ENCODE measurements at places on chromosomes 7 and 10.

DNA sequence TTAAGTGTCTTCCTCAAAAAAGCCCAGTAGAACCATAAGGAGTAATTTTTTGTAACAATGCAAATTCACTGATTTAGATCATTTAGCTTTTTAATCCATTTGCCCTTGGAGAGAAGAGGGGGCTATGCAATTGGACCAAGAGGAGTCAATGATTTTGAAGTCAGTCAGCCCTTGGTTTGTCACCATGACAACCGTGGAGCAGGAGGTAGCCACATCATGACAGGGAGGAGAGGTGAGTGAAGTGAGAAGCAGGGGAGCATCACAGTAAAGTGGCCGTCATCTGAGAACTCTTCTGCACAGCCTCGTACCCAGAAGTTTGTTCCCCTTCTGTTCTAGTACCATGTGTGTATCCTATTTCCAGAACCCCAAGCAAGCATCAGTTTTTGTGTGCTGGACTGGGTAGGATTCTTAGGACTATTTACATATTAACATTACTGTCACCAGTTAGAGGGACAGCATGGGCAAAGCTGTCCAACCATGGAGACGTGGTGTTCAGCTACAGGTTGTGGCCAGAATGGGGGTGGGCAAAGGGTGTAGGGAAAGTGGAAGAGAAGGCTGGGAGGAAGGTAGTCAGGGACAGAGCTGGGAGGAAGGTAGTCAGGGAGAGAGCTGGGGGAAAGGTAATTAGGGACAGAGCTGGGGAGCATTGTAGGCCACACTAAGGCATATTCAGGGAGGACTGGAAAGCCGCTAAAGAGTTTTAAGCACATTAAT is 13.1 kb downstream of the UBE3C start:
- no peak for DNase-seq

- no peak for DNase-seq
These were observed 291.1 kb downstream of the ZNF248 start for GRCh38 chr10:37566332-37566731.

DNA sequence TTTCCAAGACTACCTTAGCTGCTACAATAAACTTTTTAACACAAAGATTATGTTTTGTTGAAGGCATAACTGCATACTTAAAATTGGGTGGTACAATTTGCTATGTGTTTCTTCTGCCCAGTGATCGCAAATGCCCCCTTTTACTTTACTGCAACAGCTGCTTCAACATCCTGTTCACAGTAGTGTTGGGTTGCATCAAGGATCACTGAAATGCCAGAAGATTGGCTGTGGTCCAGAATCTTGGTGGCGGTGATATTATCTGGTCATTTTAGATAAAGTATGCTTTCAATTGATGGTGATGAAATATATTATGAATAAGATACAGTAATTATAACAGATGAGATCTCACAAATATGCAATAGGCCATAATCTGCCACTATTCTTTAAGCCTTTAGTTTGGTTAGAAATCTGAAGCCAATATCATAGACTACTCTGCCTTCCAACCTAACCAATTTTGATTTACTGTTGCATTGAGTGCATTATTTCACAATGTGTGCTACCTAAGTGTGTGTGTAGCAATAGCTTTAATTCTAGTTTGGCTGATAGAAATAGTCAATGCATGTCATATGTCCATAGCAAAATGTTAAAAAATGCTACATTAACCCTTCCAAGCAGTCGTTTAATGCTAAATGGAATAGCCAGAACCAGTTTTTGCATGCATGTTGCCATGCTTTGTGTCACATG is 29.8 kb upstream of the ING3 start:
- no peak for DNase-seq

DNA sequence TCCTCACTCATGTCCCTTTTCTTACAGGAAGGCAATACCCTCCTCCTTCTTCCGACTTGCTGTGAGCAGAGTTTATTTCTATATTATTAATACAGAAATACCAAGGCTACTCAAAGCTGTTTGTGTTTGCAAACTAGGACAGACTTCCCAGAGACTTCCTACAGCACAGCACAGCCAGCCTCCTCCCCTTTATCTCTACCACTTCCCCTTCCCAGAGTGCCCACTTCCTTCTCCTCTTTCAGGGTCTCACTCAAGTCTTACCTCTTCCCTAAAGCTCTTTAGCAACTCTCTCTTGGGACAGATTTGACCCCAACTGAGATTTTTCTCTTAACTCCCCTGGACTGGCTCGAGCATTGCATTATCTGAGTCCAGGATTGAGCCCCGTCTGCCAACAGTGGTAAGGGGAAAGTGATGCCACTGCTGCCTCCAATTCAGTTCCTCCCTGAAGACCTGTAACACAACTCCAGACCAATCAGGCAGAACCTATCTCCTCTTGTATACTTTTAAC is 5.5 kb upstream of the LRGUK start:
- no peak for DNase-seq

- peak; percentile 86 for DNase-seq
These were observed 30.3 kb upstream of the GRB10 start for GRCh38 chr7:50812841-50813475.

DNA sequence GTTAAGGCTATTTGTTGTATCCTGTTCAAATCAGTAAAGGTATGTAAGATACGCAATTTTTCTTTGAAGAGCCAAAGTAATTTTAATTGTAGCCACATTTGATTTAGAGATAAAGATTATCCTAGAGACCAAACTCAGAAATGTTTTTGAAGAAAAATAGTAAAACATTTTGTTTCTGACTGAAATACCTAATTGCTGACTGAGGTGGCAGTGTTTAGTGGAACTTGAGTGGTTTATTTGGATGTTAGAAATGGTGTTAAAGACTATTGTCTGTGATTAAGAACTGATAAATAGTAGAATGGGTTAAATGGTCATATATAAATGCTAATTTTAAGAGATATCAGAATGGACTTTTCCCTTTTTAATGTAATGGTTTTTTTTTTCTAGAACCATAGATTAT is 15.3 kb downstream of the EDRF1 start:
- no peak for DNase-seq

DNA sequence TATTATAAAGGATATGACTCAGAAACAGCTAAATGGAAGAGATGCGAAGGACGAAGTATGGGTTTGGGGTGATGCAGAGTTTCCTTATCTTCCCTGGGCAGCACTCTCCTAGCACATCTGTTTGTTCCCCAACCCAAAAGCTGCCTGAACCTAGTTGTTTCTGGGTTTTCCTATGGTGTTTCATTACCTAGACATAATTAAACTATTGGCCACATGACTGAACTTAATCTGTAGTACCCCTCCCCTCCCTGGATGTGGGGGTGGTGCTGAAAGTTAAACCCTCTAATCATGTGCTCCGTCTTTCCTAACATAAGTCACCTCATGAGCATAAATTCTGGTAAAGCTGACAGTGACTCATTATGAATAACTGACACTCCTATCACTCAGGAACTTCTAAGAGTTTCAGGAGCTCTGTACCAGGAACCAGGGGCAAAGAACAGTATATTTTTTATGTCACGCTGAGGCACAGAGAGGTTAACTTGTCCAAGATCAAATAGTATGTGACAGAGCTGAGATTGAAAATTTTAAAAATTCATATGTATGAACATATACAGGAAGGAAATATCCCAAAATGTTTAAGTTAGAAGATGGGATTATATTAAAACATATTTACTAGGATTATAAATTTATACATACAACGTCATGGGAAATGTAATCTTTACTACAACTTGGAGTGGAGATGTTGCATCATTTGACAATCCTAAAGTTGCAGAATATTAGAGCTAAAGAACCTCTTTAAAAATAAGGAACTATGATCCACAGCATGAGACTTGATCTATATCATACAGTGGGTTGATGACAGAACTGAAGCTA is 4.8 kb downstream of the STRIP2 start:
- peak; percentile 35 for DNase-seq

DNA sequence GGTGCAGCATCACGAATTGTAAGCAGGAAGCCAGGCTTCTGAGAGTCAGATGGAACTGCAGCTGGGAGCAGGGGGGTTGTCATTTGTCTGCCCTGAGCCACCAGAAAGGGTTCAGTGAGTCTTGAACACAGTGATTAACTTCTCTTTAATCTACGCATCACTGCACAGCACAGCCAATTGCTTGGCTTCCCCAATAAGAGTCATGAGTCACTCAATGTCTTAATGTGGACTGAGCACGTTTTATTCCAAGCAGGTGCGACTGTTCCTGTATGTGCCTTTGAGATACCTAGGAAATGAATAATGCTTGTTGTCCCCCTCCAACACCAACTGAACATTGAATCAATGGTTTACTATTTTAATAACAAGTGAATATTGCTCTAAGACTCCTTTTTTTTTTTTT is 26.0 kb upstream of the PLEKHA1 start:
- DNase-seq, result peak; percentile 65

DNA sequence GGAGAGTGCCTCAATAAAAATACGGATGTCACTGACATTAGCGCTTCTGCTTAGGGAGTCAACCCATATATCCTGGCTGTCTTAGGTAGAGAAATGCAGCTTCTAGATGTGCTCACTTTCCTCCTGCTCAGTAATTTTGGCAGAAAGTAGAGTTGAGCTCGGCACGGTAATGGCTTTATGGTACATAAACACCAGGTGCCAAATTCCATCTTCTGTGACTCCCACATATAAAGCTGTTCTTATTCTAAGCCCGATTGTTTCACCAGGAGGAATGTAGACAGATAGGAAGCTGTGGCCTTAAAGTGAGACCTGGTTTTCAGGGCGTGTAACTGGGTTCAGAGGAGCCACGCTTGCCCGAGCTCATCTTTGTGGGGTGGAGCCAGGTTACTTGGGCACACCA is 143.7 kb downstream of the CREB5 start:
- DNase-seq, result no peak

DNA sequence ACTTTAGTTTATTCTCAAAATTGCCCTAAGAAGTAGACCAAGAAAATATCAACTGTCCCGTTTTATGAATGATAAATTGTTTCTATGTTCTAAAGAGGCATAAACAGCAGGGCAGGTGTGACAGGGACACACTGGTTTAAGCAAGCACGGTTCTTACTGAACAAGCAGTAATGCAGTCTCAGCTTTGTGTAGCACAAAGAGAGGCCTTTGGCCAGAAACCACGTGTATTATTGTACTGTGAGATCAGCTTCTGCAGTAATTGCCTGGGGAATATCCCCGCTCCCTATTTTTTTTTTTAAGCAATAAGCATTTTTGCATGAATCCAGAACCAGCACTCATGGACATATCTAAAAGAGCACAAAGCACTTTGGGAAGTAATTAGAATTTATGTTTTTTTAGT is 255.4 kb downstream of the WDR11 start:
- no peak for DNase-seq

DNA sequence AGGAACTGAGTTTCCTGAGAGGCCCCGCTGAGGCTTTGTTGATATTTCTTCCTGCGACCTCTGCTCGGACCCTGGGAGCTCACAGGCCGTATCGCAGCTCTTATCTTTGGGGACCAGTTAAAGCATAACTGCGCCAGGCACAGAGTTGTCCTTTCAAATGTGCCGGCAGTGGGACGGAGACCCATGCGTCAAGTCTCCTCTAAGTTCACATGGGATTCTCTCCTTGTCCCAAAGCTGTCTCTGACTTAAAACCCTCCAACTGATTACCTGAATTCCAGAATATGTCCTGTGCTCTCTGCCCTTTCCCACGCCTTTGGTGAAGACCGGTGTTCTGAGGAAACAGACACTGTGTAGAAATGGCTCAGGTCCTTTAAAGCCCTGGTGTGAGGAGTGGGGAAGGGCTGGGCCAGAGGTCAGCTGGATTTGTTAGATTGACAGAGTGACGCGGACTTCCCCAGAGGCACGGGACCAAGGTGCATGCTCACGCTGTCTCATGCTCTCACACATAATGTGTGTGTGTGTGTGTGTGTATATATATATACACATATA is 169.8 kb downstream of the EGFR start:
- no peak for DNase-seq

- DNase-seq, result no peak
These were observed 78.3 kb upstream of the AOAH start for GRCh38 chr7:36802459-36803135.

- DNase-seq, result peak; percentile 30
These were observed 217.1 kb downstream of the GALNT17 start for GRCh38 chr7:71348821-71349681.

GRCh38 chr10:5498791-5499492 is 428 bp downstream of the CALML5 start:
- DNase-seq, result no peak

DNA sequence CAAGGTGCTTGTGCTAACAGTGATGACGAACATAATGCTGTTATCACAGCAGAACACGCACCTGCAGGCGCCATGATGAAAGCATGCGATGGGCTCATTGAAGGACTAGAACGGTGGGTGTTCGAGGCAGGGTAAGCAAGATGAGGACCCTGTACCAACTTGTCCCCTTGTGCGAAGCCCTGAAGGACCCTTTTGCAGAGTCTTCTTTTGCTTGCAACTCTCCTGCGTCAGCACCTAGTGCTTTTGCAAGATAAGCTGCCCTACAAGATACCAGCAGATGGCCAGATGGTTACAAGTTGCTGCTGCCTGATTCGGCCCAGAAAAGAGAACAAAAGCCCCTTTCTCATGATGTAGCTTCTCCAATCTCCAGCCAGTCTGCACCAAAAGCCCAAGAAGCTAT is 4.2 kb upstream of the IL15RA start:
- DNase-seq, result no peak

- DNase-seq, result peak; percentile 55
These were observed 19.7 kb downstream of the MET start for GRCh38 chr7:116691664-116692063.

DNA sequence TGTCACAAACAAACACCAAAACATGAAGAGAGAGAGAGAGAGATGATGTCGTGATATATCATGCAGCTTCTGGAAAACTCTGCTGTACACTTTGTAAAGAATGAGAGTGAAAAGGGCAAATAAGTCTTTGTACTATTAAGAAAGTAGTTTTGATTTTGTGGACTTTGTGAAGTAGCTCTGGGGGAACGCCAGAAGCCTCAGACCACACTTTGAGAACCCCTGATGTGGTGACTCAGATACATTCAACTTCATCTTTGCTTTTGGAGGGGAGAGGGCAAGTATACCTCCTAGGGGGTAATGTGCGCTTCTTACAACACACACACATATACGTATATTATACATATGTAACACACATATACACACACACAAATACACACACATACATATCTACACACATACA is 84.3 kb downstream of the GALNT17 start:
- DNase-seq, result peak; percentile 70

- DNase-seq, result no peak
These were observed 17.1 kb upstream of the CNOT4 start for GRCh38 chr7:135527025-135527424.

- DNase-seq, result peak; percentile 99
These were observed 167.7 kb upstream of the TNRC18 start for GRCh38 chr7:5591278-5591874.

- DNase-seq, result peak; percentile 81
These were observed 117.2 kb upstream of the KLF6 start for GRCh38 chr10:3902054-3902808.

All from astrocyte of the hippocampus (primary cell).